ENCODE measurements at places on chromosomes 7 and 10.
A peak's percentile ranks its signal among the peaks of the same experiment; 100 is the strongest.

GRCh38 chr10:47060993-47061500 is 149.8 kb downstream of the PTPN20 start:
- no peak for DNase-seq

DNA sequence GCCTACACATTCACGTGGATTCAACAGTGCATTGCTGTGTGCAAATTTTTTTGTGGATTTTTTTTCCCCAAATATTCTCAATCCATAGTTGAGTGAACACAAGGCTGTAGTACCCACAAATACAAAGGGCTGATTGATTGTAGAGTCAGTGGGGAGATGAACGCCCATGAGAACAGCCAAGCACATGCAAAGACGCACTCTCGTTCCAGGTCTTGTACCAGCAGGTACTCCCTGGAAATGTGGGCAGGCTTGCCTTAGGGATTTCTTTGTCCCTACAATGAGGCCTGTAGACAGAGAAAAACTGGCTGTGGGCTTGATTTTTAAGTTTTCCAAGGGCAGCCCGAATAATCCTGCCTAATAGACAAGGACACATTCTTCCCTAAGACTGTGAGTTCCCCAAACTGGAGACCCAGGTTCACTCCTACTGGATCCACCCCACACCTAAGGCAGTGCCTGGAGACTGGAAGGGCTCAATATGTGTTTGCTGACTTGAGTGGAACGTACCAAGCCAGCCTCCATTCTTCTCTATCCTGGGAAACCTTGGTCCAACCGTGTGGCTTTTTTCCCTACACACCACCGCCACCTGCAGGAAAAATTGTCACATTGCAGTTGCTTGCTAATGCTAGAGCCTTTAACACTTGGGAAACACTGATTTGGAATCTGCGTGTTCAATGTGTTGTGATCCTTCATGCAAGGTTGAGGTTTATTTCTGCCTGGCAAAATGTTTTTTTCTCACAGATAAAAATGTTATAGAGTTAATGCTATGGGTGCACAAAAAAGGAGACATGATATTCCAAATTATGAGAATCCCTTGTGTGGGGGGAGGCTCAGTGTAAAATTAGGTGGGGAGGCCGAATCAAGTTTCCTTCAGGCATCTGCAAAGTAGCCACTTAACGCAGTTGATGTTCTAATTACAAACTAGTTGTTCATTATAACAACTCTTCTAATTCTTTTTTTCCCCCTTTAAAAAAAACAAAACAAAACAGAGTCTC is 49.3 kb downstream of the PPP1R17 start:
- peak; percentile 10 for DNase-seq

DNA sequence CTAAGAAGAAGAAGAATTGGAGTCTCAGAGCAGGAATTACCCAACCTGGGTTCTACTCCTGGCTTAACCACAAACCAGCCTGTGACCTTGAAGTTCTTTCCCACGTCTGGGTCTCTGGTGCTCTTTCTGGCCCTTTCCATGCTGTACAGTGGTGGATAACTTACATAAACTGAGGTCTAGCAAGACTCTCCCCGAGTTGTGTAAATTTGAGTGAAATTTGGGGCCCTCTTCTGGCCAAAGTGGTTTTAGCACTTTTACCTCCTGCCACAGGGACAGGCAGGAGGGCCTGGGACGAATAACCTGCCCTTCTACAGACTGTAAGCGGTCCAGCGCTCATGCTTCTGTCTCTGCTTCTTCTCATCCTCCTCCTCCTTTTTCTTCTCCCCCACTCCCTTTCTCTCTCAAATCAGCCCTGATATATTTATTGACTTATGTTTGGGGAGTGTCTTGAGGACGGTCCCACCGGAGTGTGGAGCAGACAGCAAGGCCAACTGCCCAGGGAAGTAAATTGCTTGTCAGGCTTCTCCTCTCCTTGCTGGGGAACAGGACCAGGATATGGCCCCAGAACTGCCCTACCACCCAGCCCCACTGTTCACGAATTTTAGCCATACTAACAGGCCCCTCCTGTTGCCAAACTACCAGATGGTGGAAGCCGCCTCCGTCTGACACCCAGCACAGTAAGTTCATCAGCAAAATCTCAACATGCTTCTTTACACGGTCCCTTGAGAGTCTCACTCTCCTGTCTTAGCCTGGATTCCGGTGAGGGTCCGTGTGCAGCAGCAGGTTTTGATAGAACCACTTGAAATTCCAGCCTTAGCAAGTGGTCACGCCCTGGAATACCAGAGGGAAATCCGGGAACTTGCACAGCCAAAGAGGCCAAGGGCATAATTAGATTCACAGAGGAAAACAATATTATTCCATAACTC is 4.0 kb upstream of the SH3PXD2A start:
- peak; percentile 71 for DNase-seq

GRCh38 chr7:24907311-24907886 is 72.6 kb downstream of the OSBPL3 start:
- DNase-seq: no peak

Data from B cell (primary cell).